ENCODE measurements at places on chromosomes 2 and 18. TPM values are rescaled to one million over a fixed set of nuclear protein-coding genes. Genes with fewer than 3 reads are reported as not detected.

The PSMA8 gene
- total RNA-seq: not detected

The KATNAL2 gene
- total RNA-seq: 4.3 TPM

The POMC gene
- total RNA-seq: 19.7 TPM

DNA sequence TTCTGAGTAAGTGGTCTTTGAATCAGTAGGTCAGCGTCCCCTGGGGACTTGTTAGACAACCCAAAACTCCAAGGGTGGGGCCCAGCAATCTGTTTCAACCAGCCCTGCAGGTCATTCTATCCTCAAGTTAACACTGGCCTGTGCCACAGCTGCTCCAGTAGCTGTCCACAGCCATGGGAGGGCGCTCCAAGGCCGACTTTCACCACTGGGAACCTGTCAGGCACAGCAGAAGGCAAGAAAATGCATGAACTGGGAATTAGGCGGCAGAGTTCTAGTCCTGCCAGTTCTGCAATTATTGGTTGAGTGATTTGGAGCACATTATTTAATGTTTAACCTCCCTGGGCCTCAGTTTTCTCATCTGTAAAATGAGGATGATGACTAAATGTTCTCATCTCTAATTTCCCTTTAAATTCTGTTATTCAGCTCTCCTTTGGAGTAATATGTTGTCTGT lies 17.4 kb upstream of the MRPL33 start:
- no peaks in the 10 kb centered on the region for H3K4me1 ChIP-seq
- no peak overlapping the region for H3K27ac ChIP-seq
- DNase-seq: peak; percentile 85

- no peaks in the 10 kb centered on the region for H3K27me3 ChIP-seq
- no peak overlapping the region for H3K4me3 ChIP-seq
- H3K27ac ChIP-seq: peak overlapping the region; percentile 96
Measured at GRCh38 chr2:219458996-219459395, 24.4 kb downstream of the SPEG start.

DNA sequence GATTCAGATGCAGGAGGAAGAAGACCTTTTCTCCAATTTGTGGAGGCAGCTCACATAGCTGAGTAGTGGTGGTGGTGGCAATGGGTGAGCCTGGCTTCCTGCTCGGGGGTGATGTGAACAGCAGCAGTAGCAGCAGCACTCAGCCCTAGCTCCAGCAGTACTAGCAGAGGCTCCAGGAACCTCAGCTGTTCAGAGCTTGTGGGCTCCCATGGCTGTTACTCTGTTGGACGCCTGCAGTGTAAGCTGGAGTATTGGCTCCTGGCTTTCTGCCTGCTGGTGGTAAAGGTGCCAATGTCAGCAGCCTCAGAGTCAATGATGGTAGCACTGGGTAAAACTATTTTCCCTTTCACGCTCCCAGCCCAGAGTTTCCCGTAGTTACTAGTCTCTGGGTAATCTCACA lies 3.1 kb upstream of the SEH1L start:
- no peak overlapping the region for H3K27ac ChIP-seq
- H3K36me3 ChIP-seq: no peaks in the 10 kb centered on the region
- DNase-seq: no peak
- no peaks in the 10 kb centered on the region for H3K4me1 ChIP-seq
- no peak overlapping the region for H3K4me3 ChIP-seq
- no peaks in the 10 kb centered on the region for H3K27me3 ChIP-seq

- H3K27ac ChIP-seq: no peak overlapping the region
- DNase-seq: no peak
- no peak overlapping the region for H3K4me3 ChIP-seq
- H3K36me3 ChIP-seq: no peaks in the 10 kb centered on the region
- no peaks in the 10 kb centered on the region for H3K4me1 ChIP-seq
Measured at GRCh38 chr18:22314001-22314400, 103.7 kb downstream of the CTAGE1 start.

DNA sequence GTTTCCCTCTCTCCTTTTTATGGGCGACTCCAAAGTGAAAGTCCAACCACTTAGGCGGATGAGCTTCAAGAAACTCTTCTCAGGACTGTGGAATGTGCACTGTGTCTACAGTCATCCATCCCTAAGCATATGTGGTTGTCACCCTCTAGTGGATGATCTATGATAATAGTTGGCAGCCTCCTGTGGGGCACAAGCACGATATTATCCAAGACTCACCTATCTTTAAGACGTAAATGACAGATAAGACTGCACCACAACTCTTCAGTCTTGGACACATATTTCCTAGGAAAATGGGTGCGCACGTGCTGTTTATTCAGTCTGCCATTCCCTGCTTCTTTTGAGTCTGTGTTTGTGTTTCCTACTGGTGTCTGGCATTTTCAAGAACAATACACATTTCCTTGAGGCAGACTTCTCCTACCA lies 145.5 kb upstream of the CTAGE1 start:
- H3K27me3 ChIP-seq: no peaks in the 10 kb centered on the region
- H3K4me1 ChIP-seq: peaks cover 23% of the 10 kb centered on the region
- no peak overlapping the region for H3K27ac ChIP-seq
- H3K36me3 ChIP-seq: no peaks in the 10 kb centered on the region
- no peak for DNase-seq

DNA sequence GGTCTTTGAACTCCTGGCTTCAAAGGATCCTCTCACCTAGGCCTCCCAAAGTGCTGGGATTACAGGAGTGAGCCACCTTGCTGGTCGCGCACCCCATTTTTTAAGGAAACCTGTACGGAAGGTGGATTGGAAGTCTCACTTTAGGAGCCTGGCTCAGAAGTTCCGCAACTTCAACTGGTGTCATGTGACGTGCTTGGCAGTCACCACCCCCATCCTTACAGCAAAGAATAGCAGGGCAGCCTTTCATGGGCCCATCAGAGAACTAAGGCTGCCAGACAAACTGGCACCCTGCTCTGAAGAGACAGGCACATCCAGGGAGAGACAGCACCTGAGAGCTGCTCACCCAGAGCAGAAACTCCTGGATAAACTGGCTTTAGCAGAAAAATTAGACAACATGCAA lies 3.3 kb upstream of the SLC66A2 start:
- DNase-seq: peak; percentile 46
- H3K36me3 ChIP-seq: no peaks in the 10 kb centered on the region
- H3K4me1 ChIP-seq: no peaks in the 10 kb centered on the region
- peaks cover 15% of the 10 kb centered on the region for H3K27me3 ChIP-seq
- no peak overlapping the region for H3K4me3 ChIP-seq
- no peak overlapping the region for H3K27ac ChIP-seq

DNA sequence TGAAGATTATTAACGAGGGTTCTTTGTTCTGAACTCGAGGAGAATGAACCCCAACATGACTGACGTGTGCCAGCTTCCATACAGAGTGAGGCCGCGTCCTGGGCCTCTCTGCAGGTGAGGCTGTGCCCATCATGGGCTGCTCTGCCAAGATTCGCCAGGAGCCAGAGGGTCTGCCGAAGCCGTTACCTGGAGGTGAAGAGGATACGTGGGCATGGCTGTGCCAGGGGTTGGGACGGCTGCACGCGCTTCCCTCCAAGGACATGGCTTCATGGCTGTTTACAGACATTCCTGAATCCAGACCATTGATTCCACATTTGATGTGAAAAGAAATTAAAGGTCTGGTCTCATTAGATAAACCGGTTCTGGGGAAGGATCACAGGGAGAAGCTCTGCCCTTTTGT lies 211.4 kb upstream of the SALL3 start:
- no peak overlapping the region for H3K27ac ChIP-seq
- no peak overlapping the region for H3K4me3 ChIP-seq
- DNase-seq: peak; percentile 53
- H3K4me1 ChIP-seq: no peaks in the 10 kb centered on the region
- no peaks in the 10 kb centered on the region for H3K36me3 ChIP-seq
- no peaks in the 10 kb centered on the region for H3K27me3 ChIP-seq

- DNase-seq: no peak
- peak overlapping the region; percentile 9 for H3K27ac ChIP-seq
- H3K36me3 ChIP-seq: no peaks in the 10 kb centered on the region
- no peaks in the 10 kb centered on the region for H3K27me3 ChIP-seq
- no peak overlapping the region for H3K4me3 ChIP-seq
- peaks cover 42% of the 10 kb centered on the region for H3K4me1 ChIP-seq
Measured at GRCh38 chr18:460791-461190, 39.7 kb downstream of the COLEC12 start.

DNA sequence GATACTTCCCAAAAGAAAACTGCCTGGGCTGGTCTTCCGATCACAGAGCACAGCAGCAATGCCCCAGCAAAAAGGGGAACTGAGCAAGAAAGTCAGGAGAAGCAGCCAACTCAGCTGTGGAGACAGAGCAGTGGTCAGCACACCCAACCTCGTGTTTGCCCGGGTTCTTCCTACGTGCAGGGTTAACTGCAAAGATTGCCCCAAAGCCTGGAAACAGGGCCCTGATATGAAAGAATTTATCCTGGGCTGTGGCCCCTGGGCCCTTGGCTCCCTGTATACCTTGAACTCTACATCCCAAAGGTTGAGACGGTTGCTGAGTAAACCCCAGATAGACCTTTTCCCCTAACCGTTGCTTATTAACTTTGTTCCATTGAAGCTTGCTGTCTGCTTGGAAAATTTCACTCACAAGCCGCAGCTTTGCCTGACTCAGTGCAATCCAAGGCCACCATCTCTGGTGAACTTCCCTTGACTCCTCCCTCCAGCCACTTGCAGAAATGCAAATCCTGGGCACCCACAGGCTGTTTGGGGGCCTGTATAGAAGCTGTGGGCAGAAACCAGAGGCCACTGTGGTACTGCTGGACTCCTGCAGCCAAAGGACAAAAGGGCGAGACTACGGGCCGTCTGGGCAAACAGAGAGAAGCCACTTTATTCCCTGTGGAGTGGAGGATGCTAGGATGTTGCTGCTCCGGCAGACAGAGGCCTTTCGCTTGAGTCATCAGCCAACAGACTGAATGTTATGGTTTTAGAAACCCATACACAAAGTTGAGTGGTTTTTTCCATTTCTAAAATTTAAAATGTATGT lies 18.2 kb downstream of the NRP2 start:
- peaks cover 22% of the 10 kb centered on the region for H3K36me3 ChIP-seq
- H3K4me3 ChIP-seq: no peak overlapping the region
- DNase-seq: no peak
- H3K27ac ChIP-seq: peak overlapping the region; percentile 96

DNA sequence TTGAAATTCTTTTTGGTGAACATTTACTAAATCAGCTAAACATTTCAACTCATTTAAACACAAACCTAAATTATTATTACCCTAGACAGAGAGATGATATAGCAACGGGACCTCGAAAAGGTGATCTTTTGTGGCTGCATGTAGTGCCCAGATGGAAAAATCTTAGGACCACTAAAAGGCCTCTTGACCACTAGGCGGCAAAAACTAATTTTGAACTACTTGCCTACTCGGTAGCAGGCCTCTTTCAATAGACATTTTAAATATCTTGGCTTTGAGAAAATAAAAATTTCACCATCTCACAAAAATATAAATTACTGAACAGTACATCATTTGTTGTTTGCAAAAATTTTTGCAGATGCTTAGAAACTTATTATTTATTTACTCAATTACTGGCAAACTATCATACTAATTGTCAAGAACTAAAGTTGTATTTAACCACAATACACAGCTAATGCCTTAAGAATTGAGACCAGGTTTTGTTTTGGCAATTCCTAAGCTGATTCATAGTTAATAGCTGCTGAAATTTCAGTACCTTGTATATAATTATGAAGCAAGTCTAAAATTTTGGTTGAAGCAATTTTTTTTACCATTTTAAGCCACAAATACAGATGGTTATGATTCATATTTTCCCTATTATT lies 9.4 kb downstream of the COL3A1 start:
- no peak overlapping the region for H3K4me3 ChIP-seq
- no peaks in the 10 kb centered on the region for H3K27me3 ChIP-seq
- H3K36me3 ChIP-seq: peaks cover 39% of the 10 kb centered on the region

GRCh38 chr2:190717306-190717705 lies 68.4 kb downstream of the NAB1 start:
- peaks cover 10% of the 10 kb centered on the region for H3K4me1 ChIP-seq
- no peak for DNase-seq
- H3K4me3 ChIP-seq: no peak overlapping the region
- no peaks in the 10 kb centered on the region for H3K36me3 ChIP-seq
- H3K27me3 ChIP-seq: no peaks in the 10 kb centered on the region

GRCh38 chr2:41334159-41334558 lies 713.7 kb upstream of the PKDCC start:
- no peak for DNase-seq
- no peaks in the 10 kb centered on the region for H3K27me3 ChIP-seq
- no peak overlapping the region for H3K27ac ChIP-seq

DNA sequence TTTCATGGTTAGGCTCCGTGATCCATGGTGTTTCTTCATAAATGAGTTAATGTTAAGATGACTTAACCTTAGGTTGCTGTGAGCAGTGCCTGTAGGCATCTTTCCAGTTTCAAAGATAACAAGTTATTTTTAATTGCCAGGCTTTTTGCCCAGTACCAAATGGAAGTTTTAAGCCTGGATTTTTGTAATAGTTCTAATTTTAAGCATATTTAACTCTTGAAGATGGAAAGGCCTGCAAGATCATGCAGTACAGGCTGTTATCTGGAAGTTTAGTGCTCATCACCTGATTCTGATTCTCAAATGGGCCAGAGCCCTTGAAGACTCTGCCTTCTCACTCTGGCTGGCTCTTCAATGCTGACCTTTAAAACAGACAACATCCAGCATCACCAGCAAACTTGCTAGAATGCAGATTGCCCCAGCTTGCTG lies 141.3 kb downstream of the NCK2 start:
- no peaks in the 10 kb centered on the region for H3K4me1 ChIP-seq
- DNase-seq: no peak
- H3K27me3 ChIP-seq: no peaks in the 10 kb centered on the region
- no peak overlapping the region for H3K4me3 ChIP-seq
- H3K36me3 ChIP-seq: peaks cover 13% of the 10 kb centered on the region
- no peak overlapping the region for H3K27ac ChIP-seq

DNA sequence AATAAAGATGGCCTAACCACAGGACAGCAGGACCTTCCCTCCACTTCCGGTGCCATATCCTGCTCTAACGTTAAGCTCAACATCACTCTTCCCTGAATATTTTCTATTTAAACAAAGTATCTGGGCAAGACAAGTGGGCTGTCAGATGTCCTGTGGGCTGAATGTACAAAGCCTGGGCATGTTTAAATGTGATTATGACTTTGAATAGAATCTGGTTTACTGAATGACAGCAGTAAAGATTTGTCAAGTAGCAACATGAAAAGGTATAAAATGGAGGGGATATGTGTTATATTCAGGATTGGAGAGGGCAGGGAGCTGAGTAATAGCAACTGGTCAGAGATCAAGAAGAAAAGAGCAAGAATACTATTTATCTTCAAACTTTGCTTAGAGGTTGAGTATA lies 540.9 kb downstream of the NRXN1 start:
- no peaks in the 10 kb centered on the region for H3K36me3 ChIP-seq
- H3K4me3 ChIP-seq: no peak overlapping the region
- H3K4me1 ChIP-seq: no peaks in the 10 kb centered on the region
- DNase-seq: no peak
- H3K27me3 ChIP-seq: no peaks in the 10 kb centered on the region

DNA sequence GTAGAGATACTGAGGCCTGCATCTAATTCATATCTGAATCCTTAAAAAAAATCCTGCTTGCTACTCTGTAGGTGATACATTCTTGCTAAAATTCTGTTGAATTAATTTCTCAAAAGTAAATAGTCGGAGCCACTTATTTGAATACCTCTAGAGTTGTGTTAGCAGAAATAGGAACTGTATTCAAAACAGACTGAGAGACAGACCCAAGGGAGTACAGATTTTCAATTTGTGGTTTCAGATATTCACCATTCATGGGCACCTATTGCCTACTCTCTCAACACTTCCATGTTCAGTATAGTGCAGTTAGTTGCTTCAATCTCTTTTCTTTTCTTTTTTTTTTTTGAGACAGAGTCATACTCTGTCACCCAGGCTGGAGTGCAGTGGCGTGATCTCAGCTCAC lies 46.6 kb upstream of the CTLA4 start:
- H3K4me3 ChIP-seq: no peak overlapping the region
- H3K27me3 ChIP-seq: no peaks in the 10 kb centered on the region
- no peak for DNase-seq
- H3K27ac ChIP-seq: no peak overlapping the region
- no peaks in the 10 kb centered on the region for H3K4me1 ChIP-seq

Measured in sigmoid colon (tissue), 7 donors.